Hair follicle dermal papilla cell (primary cell): ENCODE measurements at places on chromosomes 12 and 14. TPM values are rescaled to one million over a fixed set of nuclear protein-coding genes. Genes with fewer than 3 reads are reported as not detected.

Gene DEGS2
- total RNA-seq = 0.16 TPM in 1 of 2 replicates, not detected in the other

Gene LRCOL1
- total RNA-seq = not detected in 2 replicates

Gene KIF26A
- total RNA-seq = 0.24 and 1.5 TPM in 2 replicates

Gene PTHLH
- total RNA-seq = 0.12 and 0.81 TPM in 2 replicates

Gene ZDHHC22
- total RNA-seq = not detected in 2 replicates

Gene GPR162
- total RNA-seq = 4.6 and 7.3 TPM in 2 replicates

Gene OVCH1
- total RNA-seq = not detected in 2 replicates

Gene TBX3
- 30.8 and 36.2 TPM in 2 replicates for total RNA-seq

Gene FSCB
- not detected in 2 replicates for total RNA-seq

Gene C3AR1
- total RNA-seq = 0.16 TPM in 1 of 2 replicates, not detected in the other
